ENCODE measurements at places on chromosomes 7 and 10.
A peak's percentile ranks its signal among the peaks of the same experiment; 100 is the strongest.

DNA sequence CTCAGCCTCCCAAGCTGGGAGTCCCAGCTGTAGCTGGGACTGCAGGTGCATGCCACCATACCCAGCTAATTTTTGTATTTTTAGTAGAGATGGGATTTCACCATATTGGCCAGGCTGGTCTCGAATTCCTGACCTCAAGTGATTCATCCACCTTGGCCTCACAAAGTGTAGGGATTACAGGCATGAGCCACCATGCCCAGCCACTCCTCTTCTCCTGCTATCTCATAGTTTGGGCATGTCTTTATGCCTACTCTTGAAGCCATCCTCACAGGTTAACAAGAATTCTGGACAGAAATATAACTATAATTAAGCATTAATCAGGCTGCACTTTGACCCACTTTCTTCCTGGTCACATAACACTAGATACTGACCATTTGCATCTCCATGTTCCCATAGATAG, 28.6 kb upstream of the C10orf67 start:
- no peak for DNase-seq

- DNase-seq, result peak; percentile 30
Observed at GRCh38 chr10:71314028-71314693, 4.9 kb upstream of the SLC29A3 start.

DNA sequence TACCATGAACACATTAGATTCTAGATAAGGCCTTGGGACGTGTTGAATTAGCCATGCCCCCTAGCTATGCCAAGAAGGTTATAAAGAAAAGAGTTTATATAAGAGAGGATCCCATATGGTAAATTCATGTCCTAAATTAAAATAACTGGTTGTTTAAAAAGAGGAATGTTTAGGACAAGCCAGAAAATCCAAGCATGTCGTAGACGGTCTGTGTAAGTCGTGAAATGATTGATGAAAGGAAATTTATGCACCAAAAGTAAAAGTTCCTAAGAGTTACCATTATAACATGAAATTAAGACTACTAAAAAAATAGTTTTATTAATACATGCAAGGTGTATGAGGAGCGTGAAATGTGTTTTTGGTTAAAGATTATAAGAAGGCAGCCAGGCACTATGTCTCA, 624.9 kb downstream of the ARL4A start:
- DNase-seq, result no peak

DNA sequence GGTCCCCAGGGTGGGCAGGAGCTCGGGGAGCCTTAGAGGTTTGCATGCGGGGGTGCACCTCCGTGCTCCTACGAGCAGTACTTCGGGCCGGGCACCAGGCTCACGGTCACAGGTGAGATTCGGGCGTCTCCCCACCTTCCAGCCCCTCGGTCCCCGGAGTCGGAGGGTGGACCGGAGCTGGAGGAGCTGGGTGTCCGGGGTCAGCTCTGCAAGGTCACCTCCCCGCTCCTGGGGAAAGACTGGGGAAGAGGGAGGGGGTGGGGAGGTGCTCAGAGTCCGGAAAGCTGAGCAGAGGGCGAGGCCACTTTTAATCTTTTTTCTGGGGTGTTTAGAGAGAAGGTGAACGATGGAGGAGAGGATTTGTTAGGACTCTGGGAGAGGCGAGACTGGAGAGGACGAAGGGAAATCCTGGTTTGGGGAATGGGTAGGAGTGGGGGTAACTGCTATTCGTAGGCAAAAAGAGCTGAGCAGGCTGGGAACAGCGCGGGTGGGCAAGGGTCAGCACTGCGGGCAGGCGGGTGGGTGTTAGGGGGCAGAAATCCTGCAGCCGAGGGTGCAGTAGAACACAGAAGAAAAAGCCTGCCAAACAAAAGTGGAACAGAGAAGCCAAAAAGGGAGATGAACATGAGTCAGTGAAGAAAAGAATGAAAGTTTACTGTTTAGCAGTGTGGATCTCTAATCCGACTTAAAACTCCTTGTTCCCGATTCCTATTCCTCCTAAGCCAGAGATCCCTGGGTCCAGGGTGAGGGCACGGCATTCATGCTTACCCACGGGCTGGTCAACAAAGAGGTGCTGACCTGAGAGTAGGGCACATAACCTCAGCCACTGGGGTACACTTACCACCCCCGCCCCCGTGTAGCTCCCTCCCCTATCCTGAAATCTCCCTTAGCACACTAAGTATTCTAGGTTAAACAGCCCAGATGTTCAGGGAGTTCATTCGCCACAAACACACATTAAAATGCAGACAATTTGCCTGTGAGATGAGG, 26.9 kb downstream of the PRSS2 start:
- no peak for DNase-seq

- peak; percentile 88 for DNase-seq
Observed at GRCh38 chr10:97059006-97059871, 126.5 kb downstream of the SLIT1 start.

- DNase-seq, result no peak
Observed at GRCh38 chr7:72078301-72078700, 333.8 kb downstream of the CALN1 start.

DNA sequence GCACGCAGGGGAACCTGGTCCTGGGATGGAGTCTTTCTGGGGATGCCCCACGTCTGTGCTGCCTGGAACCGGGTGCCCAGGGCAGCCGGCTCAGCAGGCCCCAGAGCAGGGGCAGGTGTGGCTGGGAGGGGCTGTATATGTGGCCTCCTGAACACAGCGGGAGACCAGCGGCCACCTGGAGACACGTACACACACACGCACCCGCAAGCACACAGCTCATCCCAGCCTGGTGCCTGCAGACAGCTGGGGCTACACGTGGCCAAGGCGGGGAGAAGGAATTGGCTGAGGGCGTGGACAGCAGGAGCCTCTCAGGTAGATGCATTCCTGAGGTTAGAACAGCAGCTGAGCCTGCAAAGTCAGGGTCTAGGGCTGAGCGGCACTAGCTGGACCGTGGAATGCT, 14.0 kb downstream of the ADAM8 start:
- DNase-seq, result no peak

DNA sequence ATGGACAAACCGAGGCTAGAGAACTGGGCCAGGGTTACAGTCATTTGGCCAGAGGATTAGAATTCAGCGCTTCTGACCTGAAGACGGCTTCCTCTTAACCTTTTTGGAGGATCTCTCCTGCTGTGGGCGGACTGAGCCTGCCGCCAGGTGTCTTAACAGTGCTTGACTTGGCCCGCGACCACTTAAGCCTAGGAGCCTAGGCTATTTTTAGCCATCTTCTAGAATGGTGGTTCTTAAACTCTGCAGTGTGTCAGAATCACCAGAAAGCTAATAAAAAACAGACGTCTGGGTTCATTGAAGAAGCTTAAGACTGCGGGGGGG, 722 bp downstream of the MDH2 start:
- DNase-seq, result no peak

- no peak for DNase-seq
Observed at GRCh38 chr10:27464993-27465392, 39.1 kb upstream of the RAB18 start.

All from C1 segment of cervical spinal cord (tissue), 14 donors.